ENCODE measurements at places on chromosomes 13 and 19.

DNA sequence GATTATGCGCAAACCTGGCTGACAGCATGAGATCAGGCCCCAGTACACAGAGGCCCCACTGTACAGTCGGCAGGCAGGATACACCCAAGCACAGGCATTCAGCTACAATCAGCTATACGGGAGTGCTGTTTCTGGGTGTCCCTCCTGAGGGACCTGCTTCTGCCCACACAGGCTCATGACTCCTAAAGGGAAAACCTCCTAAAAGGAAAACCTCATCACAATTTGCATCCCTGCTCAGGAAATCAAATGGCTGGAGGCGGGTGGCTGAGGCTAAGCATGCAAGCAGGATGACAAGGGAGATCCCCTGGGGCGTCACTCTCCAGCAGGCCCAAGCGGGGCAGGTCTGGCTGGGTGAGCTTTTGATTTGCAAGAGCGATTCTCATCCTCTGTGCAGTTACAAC, 99.8 kb downstream of the CRYL1 start:
- DNase-seq: no peak

DNA sequence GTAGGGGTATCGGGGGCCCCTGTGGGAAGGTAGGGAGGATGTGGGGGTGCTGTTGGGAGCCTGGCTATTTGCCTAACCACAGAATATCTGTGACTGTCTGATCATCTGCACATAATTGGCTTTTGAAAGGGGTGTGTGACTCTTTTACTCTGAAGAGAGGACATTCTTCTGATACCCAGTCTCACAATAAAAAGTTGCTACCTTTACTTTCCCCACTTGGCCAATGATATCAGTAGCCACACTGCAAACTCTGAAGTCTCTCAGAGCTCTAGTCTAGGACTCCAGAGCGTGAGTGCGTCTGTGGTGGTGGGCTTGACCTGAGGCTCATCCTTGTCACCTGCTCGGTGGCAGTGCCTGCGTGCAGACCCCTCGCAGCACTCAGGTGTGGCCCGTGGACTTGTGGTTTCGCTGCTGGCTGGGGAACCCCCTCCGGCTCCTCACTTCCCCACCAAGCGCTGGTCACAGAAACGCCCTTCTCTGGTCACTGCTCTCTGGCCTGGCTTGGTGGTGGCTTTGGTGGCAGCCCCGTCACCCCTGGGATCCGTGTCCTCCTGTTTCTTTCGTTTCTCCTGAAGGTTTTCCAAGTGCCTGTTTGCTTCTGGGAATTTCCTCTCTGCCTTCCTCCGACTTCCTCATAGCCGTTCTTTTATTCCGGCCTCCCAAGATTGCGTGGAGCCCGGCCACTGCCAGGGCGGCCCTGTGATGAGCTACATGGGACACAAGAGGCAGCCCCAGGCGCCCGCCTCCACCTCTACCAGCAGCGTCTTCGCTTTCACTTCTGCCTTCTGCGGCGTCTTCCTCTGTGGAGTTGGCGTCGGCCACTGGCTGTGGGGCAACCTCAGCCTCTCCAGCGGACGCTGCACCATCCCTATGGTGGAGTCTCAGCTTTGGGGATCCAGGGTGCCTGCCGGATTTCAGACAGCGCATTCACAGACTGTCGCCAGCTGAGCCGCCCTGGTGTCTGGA, 78.0 kb downstream of the ATP11A start:
- no peak for DNase-seq

- DNase-seq: no peak
These were observed 24.0 kb upstream of the EIF3G start for GRCh38 chr19:10143681-10144080.

DNA sequence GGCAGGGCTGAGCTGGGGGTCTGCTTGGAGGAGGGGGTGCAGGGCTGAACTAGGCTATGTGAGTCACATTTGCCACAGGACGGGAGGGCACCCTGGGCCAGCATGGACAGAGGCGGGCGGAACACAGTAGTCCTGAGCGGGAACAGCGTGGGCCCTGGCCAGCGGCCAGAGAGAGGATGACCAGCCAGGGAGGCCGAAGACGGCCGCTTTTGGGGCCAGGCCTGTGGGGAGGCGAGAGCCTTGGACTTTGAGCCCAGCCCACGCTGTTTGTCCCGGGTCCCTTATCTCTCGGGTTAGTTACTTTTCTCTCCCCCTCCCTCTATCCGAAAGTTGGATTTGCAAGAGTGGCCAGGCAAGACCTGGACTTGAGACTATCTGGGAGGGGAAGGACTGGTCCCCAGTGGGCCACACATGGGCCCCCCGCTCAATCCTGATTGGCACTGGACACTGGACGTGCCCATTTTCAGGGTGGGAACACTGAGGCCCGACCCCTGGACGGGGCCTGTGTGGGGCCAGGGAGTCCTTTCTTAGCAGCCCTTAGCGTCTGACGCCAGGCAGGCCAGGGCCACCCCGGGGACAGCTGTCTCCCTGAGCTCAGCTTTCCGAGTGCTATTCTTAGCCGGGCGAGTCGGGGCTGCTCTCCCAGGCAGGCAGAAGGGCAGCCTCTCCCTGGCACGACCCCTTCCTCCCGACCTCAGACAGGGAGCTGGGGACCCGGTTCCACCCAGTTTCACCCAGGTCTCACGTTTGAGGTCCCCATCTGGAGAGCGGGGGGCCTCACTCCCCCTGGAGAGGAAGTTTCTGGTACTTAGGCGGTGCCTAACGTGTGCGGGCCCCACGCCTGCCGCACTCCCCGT, 833 bp downstream of the GAMT start:
- DNase-seq: peak; percentile 73

DNA sequence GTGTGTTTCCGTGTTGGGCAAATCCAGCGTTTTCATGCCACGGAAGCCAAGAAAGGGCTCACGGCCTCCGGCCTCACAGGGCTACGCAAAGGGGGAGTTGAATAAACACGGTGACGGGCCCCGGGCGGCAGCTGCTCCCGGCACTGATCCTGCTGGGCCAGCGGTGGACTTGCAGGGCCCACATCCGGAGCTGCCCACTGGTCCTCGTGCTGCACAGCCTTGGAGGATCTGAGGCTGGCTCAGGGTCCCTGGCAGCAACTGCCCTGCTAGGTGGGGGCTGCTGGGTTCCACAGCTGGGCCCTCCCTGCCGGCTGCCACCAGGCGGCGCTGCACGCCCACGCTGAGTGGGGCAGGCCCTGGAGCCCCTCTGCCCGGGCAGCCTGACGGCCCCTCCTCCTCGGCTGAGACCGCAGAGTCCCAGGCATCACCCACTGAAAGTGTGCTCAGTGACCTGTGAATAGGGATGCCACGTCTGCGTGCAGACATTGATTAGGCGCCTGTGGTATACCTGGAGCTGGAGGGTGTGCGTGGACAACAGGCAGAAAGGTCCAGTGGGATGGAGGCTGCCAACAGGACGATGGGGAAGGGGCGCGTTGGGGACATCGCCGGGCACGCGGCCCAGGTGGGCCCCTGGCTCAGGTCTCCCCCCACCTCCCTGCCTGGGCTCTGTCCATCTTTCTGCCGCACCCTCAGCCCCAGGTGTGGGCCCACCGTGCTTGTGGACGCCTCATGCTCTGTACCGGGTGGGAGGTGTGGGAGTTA, 5.3 kb upstream of the HCN2 start:
- peak; percentile 83 for DNase-seq

DNA sequence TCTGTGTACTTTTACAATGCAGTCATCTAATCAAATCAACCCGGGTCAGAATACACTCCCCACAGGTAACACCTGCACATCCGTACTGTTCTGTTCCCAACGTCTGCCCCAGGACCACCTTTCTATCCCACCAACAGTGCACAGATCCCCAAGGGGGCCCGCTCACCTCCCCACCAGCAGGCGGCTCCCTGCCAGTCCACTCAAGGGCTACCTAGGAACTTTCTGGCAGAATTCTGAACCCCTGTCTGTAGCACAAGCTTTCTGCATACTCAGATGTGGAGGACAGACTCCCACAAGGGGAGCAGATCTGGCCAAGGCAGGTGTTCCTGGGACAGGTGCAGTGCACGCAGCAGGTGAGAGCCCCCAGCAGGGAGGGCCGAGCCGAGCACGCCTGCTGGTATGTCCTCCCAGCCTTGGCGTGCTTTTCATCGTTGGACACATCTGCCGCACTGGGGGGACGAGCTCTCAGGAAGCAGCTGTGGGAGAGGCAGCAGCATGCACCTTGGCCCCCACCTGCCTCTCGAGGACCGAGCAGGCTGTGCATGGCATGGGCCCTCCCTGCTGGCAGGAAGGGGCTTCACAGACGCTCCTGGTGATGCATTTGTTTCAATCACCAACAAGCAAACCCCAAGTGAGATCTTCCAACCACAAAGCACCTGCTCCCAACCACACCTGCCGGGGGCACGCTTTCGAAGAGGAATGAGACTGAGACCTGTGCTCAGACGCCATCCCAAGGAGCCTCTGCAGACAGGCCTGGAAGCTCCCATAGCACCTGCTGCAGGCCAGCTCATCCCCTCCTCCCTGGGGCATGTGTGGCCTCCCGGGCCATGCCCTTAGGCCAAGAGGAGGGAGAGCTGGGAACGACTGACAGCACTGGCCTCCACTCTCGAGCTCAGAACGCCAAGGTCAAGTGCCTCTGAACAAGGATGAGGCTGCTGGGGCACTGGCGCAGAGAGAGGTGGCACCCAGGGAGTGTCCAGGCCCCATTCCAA, 35.9 kb downstream of the RAB20 start:
- no peak for DNase-seq

DNA sequence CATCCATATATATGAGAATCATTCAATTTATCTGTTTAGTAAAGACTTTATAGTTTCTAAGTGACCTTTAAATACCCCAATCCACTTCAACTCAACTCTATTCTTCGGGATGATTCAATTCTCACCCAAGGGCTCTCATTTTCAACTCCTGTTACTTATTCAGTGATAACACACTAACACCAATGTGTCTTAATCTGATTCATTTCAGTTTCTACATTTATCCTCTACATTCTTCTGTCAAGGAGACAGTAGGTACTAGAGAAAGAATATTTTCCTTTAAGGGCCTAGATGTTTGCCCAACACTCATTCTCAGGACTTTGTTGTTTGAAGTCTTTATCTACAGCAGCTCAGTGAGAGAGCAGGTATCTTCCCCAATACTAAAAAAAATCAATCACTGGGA, 7.1 kb downstream of the ARGLU1 start:
- DNase-seq: no peak

GRCh38 chr19:17243211-17243829, 2.4 kb downstream of the NR2F6 start:
- no peak for DNase-seq

DNA sequence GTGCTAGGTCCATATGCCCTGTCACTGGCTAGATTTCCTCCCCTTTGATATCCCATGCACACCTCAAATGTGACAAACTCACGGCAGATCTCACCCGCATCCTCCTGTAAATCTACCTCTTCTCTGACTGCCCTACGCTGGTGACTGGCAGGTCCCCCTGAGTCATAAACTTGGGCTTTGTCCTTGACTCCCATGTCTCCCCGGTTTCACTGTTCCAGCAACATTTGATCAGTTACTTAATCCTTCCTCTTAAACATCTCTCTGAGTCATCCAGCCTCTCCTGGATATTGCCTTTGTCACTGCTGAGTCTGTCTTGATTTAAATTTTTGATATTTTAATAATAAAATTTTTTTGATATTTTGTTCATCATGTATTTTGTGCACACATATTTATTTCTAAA, 26.5 kb downstream of the FAM216B start:
- peak; percentile 21 for DNase-seq

GRCh38 chr19:4974880-4975469, 6.1 kb downstream of the KDM4B start:
- no peak for DNase-seq

- peak; percentile 66 for DNase-seq
These were observed 4.7 kb upstream of the GJB2 start for GRCh38 chr13:20197361-20197834.

DNA sequence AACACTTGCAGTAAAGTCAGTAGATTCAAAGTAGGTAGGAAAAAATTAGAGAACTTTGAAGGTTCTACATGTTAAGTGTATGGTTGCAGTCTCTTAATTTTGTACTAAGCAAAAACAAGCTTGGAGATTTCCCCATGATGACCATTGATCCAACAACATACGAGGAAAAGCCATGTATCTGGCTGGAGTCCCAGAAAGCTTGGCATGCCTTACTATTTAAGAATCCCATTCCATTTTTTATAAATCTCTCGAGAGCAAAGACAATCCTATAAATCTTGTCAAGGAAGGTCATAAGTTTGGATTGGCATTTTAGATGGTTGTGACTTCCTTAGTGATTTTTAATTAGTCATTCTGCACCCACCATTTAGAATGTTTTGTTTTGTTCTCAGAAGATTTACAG, 495.9 kb downstream of the GPC5 start:
- no peak for DNase-seq

- no peak for DNase-seq
These were observed 307.6 kb downstream of the ZNF536 start for GRCh38 chr19:30679789-30680188.

DNA sequence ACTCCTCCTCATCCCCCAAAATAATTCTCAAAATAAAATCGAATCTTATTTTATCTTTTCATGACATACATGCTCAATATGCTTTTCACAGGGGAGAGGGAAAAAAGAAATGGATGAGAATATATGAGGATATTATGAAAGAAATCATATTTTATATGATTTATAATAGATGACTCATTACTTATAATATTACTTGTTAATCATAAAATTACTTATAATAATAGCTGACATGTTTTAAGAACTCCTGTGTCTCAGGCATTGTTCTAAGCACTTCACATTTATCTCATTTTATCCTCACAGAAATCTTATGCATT, 3.0 kb upstream of the CEACAM3 start:
- DNase-seq: no peak

GRCh38 chr13:41006306-41006705, 12.8 kb downstream of the ELF1 start:
- no peak for DNase-seq

- no peak for DNase-seq
These were observed 16.4 kb upstream of the GPR32 start for GRCh38 chr19:50753879-50754278.

DNA sequence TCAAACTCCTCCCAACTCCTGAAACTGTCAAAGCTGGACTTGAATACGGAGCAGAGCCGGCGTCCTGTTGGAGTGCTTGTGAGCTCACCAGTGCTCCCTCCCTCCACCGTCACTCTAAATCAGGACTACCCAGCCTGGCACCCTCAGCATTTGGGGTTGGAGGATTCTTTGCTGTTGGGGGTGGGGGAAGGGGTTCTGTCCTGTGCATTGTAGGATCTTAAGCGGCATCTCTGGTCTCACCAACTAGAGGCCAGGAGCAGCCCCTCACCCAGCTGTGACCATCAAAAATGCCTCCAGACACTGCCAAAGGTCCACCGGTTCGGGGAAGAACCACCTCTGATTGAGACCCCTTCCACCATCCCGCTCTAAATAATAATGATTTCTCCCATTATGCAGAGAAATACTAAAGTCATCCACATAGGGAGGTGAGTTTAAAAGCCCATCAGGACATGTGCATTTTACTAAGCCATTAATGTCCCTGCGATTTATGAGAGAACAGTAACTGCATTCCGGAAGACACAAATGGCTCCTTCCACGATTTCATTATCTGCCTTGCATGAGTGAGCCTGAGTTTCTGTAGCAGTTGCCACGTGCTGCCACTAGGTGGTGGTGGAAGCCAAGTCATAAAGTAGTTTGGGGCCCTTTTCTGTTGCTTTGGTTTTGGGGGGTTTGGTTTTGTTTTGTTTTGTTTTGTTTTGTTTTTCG, 16.1 kb upstream of the USP29 start:
- DNase-seq: peak; percentile 84

Measured in AG08396 (cell line).